ENCODE measurements at places on chromosomes 12 and 14.

DNA sequence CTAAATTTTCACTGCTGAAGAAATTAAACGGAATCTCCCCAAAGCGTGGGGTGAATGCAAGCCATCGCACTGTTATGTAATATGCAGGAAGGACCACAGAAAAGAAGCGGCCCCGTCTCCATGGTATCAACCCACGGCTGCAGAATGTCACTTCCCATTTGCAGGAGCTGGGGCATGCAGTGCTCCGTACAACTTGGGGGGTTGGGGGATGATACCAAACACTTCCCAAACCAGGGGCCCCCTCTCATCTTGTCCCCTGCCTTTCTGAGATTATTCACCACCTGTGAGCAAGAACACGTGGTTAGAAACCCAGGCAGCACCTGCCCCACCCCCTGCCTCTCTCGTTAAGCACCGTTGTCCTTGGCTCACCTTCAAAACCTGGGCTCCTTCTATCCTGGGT is 505.1 kb upstream of the TMEM132C start:
- no peak for DNase-seq

DNA sequence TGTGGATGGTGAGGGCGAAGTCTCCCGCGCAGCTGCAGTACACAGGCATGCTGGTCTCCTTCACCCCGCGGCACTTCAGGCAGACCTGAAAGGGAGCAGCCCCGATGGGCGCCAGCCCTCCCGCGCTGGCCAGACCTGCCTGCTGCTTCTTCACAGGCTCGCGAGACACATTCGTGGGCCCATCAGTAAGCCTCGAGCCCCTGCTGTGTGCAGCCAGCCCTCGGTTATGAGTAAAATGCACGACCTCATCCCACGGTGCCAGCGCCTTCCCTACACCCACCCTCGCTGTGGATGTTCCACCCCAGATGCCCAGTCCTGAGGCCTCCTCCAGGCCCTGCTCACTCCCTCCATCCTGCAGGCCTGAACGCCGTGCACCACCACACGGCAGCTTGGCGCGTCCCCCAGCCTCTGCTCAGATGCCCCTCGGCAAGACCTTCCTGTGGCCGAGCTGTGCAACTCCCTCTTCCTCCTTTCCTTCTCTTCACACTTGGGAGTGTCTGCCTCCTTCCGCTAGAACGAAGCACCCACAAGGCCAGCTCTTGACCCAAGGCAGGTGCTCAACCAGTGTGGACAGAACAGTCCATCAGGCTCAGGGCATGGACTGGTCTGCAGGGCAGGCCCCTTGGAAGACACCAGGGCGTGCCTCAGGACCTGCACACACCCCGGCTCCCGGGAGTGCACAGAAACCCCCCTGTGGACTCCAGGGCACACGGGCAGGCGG is 6.5 kb downstream of the P2RX2 start:
- peak; percentile 50 for DNase-seq

GRCh38 chr14:90620568-90621077 is 195.6 kb downstream of the TTC7B start:
- no peak for DNase-seq

GRCh38 chr12:59452259-59452658 is 143.6 kb upstream of the SLC16A7 start:
- DNase-seq = no peak

DNA sequence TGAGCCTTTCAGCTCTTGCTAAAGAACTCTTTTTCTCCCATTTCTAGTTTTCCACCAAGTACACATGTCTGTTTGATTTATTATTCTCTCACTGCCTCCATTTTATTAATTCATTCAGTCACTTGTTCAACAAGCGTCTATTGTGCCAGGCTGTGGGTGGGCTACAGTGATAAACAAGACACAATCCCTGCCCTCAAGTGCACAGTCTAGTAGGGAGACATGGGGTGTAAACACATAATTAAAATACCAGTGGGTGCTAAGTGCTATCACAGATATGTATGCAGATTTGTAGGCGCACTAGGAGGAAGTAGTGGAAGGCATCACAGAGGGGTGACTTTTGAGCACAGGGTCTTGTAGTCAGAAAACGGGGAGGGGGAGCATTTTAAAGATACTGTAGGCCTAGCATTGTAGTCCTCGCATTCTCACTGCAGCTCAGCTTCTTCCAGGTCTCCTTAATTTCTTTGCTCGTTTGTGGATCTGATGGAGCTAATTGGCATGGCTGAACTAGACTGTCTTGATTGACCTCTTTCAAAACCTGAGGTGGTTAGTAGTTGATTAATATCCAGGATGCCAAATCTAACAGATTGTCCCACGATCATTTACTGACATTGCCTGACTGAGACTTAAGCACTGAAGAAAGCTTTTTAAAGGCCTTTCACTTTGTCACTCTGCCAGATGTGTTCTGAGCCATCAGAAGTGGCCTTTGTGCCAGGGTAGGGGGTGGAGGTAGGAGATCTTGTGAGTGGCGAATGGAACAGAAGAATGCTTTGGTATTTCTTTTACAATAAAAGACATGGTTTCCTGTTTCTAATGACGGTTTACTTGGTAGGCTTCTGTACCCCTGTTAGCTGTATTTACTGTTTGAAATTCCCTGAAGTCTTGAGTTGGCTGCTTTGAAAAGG is 116.9 kb downstream of the DIP2B start:
- no peak for DNase-seq

DNA sequence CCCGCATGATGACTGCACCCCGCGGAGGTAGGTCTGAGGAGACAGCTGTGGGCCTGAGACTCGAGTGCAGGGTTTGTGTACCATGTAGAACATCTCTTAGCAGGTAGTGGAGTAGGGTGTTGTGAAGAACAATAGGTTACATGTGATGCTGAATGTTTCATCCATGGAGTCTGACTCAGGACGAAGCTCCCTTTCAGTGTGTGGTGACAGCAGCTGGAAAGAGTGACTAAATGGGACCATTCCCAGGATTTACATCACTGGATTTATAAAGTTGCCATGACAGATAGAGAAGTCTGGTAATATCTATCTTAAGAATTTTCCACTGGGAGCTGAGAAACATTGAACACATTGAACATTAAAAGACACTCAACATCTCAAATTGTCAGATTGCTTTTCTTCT is 259.6 kb upstream of the RGS6 start:
- no peak for DNase-seq

GRCh38 chr12:14803830-14804160 is 325 bp downstream of the C12orf60 start:
- DNase-seq = no peak

GRCh38 chr12:623172-623864 is 39.9 kb downstream of the NINJ2 start:
- DNase-seq = no peak

DNA sequence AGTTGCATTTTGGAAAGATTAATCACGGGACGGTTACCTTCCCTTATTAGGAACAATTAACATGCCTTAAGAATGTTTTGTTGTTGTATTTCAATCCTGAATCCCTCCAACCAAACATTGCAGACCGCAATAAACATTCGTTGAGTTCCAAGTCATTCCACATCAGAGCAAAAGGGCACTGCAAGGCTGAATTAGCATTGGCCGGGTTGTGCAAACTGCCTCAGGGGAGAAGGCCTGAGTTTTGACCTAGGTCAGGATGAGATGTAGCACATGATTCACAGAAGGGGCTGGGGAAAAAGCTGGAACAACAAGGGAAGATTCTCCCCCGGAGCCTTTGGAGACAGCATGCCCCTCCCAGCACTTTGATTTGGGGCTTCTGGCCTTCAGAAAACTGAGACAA is 82.1 kb upstream of the BDKRB2 start:
- DNase-seq = no peak

DNA sequence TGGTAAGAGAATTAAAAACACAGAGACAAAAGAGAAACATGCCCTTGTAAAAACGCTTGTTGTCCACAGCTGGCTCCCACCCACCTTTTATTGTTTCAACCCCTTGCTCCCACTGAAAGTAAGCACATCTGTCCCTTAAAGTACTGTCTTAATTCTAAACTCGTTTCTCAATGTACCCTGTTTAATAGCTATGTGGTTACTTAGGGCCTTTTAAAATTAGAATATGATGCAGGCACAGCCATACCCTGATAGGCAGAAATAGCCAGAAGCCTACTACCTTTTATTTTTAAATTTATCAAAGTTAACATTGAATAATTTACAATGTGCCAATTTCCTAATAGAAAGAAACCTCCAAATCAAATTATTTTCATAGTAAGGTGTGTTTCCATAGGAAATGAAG is 4.0 kb upstream of the MGAT4C start:
- no peak for DNase-seq

- no peak for DNase-seq
Measured at GRCh38 chr12:98437166-98437565, 78.2 kb upstream of the TMPO start.

- DNase-seq = no peak
Measured at GRCh38 chr12:24111086-24111485, 161.6 kb upstream of the SOX5 start.

GRCh38 chr14:82911930-82912329 is 1378.3 kb upstream of the SEL1L start:
- DNase-seq = no peak

GRCh38 chr12:42446761-42447160 is 120.8 kb downstream of the PPHLN1 start:
- DNase-seq = no peak

- DNase-seq = no peak
Measured at GRCh38 chr14:65433157-65433556, 20.6 kb downstream of the FUT8 start.

DNA sequence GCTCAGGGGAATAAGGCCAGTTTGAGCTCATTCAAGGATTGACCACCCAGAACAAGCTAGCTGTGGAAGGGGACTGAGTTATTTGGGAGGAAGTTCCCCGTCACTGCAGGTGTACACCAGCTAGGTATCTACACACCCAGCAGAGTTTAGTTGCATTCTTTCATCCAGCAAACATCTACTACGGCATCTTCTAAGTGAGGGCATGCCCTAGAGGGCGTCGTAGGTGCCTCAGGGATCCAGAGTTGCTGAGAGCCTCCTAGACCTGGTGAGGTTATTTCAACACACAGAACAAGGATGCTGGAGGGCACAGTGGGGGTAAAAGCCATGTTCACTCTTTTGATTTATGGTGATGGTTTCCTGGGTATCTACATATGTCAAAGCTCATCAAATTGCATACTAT is 149.6 kb downstream of the KSR2 start:
- DNase-seq = no peak

DNA sequence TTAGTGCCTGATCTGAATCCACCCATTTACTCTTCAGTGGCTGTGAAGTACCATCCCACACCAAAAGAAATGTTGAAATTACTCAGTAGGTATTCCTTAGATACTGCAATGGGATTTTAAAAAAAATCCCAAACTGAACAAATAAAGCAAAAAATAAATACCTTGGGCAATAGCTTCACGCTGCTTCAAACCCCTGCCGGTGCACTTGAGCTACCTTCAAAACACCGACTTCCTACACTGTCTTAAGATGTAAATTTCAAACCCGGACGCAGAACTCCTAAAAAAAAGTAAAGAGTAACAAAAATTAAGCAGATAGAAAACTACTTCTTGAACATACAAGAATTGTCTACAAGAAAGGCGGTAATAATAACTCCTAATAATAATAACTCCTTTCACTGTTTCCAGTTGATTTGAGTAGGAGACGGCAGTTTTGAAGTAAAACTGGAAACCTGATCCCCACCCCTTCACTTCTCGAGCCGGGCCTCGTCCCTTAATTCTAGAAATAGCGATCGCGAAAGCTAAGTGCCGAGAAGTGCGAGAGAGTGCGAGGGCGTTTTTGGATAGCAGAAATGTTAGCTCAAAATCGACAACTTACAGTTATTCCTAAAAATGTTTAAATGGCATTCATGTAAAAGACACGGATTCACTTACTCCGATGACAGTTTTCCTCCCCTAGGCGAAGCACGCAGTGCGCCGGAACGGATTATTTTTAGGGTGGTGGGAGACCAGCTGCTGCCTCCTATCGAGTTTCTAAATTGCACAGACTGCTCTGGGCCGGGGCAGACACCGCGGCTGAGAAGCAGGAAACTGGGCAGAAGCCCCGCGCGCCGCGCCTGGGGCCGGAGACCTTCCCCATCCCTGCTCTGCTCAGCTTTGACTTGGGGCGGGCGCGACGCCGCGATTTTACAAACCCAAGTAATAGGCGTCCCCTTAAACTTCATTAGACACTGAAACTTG is at the start of gene ABCC9:
Gene ABCC9, minus strand, starts transcription at position 878 of the 957 bp plus-strand sequence. CDS start 4,752 bp downstream, outside the sequence.
- DNase-seq = no peak

DNA sequence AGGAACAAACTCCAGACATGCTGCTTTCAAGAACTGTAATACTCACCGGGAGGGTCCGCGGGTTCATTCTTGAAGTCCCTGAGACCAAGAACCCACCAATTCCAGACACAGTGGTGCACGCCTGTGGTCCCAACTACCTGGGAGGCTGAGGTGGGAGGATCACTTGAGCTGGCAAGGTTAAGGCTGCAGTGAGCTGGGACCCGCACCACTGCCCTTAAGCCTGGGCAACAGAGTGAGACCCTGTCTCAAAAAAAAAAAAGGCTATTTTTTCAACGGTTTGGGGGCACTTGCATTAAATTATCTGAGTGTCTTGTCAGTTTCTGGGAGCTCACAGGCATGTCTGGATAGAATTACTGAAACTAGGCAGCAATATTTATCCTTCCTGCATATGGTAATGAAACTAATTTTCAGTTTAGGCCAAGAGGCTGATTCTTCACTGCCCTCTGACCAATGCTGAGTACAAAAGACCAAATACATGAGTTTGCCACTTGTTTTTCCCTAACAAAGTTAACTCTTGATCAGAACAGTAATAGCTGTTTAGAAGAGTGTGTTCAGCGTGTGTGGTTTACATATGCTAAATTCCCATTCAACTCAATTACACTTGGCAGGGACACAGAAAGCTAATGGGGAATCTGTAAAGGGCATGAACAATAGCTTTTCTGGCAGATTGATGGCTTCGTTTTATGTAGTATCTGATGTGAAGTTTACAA is 65.8 kb upstream of the RASSF3 start:
- DNase-seq = no peak

DNA sequence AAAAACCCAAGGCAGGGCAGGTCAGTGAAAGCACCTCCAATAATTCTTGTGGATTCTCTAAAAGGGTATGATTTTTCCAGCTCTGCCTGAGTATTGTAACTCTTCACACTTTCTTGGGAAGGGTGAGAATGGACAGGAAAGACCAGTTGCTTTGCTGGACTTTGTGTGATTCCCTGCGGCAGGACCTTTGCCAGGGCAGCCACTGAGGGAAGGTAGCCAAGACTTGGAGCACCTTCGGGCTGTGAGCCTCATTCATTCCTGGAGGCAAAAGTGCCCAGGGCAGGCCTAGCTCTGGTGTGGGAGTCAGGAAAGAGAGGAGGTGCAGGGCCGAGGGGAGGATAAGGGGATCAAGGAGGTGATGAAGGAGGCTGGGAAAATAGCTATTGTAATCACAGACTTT is 80.2 kb downstream of the VCPKMT start:
- DNase-seq = no peak

DNA sequence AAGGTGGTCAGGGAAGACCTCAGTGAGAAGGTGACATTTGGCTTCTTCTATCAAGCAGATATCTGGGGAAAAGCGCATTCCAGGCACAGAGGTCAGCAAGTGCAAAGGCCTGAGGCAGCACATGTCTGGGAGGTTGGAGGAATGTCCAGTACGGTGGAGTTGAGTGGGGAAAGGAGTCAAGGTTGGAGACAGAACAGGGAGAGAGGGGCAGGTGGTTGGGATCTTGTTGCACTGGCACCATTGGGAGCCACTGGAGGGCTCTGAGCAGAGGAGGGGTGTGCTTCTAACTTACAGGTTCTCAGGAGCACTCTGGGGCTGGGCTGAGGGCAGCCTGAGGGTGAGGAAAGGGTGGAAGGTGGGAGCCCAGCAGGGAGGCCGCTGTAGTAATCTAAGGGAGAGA is 52.1 kb downstream of the EID3 start:
- no peak for DNase-seq

GRCh38 chr12:14416658-14417057 is 51.2 kb downstream of the ATF7IP start:
- DNase-seq = no peak

All from coronary artery (tissue), 2 donors.